ENCODE measurements at places on chromosomes 7 and 10.

DNA sequence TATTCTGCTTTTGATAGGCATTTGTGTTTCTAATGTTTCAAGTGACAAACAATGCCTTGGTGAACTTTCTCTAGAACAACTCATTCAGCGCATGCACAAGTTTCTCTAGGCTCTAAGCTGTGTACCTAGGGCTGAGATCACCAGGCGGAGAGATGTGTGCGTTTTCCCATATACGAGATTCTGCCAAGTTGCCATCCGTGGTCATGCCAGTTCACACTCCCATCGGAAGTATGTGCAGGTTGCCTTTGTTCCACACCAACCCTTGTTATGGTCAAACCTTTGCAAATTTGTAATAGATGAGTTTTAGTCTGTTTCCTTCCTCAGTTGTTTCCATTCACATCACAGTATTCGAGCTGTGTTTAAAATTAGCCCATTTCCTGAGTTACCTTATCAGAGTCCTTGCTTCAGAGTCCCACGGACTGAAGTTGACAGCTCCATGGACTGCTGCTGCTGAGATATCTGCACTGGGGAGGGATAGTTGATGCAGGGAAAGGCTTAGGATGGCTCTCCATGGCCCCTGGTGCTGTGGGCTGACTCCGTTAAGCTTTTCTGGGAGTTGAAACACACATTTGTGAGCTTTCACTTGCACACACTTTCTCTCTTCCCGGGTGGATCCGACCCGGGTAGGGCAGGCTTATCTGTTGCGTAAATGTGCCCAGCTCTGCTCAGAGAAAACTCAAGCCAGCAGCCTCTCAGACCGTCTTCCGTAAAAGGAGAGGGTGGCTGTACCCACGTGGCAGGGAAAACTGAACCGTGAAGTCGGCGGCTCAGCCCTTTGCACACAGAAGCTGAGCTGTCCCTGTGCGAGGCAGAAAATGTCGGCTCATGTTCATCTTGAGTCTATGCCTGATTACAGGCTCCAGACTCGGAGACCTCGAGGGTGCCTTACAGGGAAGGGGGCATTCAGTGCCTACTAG lies 49.4 kb downstream of the HK1 start:
- no peak for DNase-seq

DNA sequence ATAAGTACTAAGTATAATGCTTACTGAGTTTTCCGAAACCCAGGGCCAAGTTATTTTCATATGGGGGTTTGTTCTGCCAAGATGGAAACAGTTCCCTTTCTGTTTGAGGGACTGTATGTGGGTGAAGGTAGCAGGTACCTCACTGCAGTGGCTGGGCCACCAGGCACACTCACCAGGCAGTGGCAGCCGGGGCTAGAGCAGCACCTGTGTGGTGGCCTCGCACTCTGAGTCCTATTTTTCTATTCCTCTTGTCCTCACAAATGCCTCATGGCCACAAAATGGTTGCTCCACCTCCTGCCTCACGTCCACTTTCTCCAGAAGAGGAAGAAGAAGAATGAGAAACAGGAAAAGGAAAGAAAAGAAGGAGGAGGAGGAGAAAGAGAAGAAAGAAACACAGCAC lies 167.3 kb upstream of the SHH start:
- no peak for DNase-seq

DNA sequence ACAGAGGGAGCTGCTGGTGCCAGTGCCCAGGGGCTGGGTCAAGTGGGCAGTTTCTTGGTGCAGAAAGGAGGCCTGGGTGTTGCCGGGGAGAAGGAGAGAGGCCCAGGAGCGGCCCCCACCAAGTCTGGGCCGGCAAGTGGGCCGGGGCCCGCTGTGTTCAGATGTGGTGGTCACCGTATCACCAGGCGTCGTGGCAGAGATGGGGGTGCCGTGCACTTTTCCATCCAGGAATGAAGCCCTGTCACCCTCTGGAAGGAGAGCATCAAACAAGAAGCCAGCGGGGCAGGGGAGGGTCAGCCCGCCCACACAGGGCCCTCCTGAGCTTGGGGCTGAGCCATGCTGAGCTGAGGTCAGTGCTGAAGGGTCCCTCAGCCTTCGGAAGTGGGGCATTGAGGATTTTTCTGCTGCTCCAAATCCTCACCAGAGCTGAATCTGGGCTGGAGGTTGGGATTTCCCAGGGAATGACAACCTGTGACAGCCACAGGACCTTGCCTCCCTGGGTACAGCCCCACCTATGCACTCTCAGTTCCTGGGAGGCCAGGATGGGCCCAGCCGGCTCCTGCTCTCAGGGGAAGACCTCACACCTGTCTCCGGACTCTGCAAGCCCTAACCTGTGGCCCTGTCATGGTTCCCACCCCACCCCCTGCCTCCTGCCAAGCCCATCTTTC lies 27.9 kb upstream of the INPP5A start:
- DNase-seq, result no peak

DNA sequence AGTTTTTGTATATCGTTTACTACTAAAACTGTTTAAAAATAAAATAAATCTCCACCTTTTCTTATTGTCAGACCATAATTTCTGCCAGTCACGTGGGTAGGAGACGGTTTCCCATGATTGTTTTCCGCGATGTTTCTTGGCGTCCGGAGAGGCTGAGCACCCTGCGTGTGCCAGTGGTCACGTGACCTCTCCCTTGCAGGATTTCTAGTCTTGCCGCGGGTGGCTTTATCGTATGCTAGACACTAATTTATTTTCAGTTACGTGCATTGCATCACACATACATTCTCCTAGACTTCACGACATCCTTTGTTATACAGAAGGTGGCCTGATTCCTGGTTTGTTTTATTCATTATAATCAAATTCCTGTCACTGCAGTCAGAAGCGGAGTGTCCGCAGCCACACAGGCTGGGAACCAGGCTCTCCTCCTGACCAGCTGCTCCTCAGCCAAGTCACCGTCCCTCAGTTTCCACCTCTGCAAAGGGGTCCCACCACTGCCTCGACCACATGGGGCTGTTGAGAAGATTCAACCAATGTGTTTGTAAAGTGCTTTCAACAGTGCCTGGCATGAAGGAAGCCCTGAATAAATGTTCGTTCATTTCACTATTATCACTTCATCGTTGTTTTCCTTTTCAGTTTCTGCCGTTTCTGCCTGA lies 203.2 kb upstream of the PPP2R2D start:
- no peak for DNase-seq

GRCh38 chr10:71294091-71294561 lies 24.9 kb upstream of the SLC29A3 start:
- no peak for DNase-seq

DNA sequence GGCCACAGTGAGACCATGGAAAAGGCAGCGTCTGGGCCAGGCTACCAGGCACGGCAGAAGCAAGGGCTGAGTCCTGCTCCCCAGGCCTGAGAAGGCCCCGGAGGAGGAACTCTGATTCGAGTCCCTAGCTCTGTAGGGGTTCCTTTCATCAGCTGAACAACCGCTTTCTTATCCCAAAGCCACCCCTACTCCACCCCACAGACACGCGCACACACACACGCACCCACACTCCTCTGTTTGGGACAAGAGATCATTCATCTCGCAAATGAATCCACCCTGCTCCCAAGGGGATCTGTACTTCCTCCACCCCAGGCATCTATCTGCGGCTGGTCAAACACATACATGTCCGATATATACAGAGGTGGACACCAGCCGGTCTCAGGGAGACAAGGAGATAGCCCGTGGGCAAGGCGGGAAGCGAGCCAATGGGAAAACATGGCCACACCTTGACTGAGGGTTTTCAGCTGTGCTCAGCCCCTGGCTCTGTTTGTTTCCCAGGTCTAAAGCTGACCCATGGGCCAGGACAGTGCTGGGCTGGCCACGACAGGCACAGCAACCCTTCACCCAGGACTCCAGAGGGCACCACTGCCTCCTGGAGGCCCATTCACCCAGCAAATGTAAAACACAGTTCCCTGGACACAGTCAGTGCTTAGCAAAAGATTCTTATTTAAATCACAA lies 7.3 kb downstream of the ZCCHC24 start:
- no peak for DNase-seq

DNA sequence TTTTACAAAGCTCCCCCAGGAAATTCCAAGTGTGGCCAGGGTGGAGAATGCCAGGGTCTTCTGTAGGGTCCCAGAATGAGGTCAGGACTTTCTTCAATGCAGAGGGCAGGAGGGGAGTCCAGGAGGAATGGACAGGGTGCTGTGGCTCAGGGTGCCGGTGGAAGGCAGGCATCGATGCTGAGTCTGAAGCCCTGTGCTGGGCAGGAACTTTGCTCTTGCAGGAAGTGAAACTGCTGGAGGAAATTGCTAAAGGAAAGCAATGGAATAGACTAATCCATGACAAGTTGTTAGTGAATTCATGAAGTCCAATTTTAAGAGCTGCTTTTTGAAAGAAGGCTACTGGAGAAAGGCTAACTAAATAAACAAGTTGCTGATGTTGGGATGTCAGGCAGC lies 14.8 kb downstream of the PTPRE start:
- DNase-seq, result no peak

DNA sequence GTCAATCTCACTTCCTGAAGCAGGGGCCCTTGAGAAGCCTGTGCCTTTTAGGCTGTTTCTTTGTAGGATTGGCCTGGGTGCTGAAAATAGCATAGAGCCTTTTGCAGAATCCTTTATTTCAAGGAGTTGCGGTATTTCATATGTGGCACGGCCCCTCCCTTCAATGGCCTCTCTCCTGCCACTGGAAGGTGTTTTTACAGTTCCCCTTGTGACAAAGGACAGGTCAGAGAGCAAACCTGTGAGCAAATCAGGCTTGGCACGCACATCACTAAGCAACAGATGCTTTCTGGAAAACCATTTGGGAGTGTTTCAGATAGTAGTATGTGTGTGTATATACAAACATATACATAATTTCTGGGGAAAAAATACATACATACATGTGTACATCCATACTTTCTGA lies 388.6 kb upstream of the C7orf33 start:
- DNase-seq, result no peak

DNA sequence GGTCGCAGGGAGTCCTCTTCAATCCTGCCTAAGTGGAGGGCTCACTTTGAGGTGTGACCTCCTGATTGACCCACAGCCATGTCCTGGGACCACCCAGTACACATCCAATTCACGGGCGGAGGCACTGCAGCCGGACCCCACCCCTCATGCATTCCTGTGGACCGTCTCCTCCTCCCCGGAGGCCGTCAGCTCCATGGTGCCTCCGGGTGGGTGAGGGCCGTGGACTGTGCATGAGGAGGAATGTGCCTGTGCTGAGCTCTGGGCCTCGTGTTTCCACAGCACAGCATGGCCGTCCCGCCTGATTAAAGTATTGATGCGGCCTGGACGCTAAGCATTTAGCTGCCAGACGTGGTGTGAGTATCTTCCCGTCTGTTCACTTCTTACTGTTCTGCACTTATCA lies 52.8 kb downstream of the CFAP46 start:
- no peak for DNase-seq

DNA sequence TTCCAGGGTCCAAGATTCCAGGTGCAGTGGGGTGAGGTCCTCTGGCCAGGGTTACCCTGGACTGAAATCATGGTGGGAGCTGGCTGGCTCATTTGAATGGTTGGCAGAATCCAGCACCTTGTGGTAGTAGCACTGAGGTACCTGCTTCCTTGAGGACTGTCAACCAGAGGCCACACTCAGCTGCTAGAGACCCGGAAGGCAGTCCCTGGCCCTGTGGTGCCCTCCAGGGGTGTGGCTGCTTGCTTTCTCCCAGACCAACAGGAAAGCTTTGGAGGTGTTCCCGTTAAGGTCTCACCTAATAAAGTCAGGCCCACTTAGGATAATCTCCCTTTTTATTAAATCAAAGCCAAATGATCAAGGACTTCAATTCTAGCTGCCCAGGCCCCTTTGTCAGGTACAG lies 107.7 kb upstream of the GDF10 start:
- no peak for DNase-seq

GRCh38 chr7:80312139-80312661 lies 177.6 kb downstream of the GNAI1 start:
- DNase-seq, result no peak

DNA sequence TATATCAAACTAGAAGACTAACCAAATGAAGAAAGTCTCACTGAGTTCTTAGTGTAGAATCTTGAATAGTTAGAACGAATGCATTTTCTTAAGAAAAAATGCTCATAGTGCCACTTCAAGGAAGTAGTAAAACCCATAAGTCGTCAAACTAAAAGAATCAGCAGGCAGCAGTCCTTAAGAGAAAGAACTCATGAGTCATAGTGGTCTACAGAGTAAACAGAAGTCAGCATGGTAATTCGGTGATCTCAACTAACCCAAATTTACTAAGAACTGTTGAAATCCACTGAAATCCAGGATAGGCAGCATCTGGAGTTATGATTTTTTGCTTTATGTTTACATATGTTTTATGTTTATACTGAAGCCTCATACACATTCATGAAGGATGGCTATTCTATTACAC lies 256.2 kb downstream of the LHFPL3 start:
- no peak for DNase-seq

GRCh38 chr10:29243750-29244149 lies 45.1 kb upstream of the LYZL1 start:
- DNase-seq, result no peak

- DNase-seq, result no peak
Measured at GRCh38 chr7:37045681-37046179, 321.4 kb upstream of the AOAH start.

GRCh38 chr10:86956195-86956847 lies 1.1 kb downstream of the MMRN2 start:
- no peak for DNase-seq

GRCh38 chr7:22786290-22786932 lies 36.2 kb downstream of the TOMM7 start:
- no peak for DNase-seq

GRCh38 chr10:31456468-31456867 lies 137.5 kb downstream of the ZEB1 start:
- DNase-seq, result no peak

GRCh38 chr10:16030562-16030961 lies 170.3 kb upstream of the MINDY3 start:
- no peak for DNase-seq

GRCh38 chr7:66952343-66953043 lies 31.5 kb downstream of the TMEM248 start:
- no peak for DNase-seq

GRCh38 chr10:103284170-103284569 lies 7.2 kb downstream of the INA start:
- no peak for DNase-seq

DNA sequence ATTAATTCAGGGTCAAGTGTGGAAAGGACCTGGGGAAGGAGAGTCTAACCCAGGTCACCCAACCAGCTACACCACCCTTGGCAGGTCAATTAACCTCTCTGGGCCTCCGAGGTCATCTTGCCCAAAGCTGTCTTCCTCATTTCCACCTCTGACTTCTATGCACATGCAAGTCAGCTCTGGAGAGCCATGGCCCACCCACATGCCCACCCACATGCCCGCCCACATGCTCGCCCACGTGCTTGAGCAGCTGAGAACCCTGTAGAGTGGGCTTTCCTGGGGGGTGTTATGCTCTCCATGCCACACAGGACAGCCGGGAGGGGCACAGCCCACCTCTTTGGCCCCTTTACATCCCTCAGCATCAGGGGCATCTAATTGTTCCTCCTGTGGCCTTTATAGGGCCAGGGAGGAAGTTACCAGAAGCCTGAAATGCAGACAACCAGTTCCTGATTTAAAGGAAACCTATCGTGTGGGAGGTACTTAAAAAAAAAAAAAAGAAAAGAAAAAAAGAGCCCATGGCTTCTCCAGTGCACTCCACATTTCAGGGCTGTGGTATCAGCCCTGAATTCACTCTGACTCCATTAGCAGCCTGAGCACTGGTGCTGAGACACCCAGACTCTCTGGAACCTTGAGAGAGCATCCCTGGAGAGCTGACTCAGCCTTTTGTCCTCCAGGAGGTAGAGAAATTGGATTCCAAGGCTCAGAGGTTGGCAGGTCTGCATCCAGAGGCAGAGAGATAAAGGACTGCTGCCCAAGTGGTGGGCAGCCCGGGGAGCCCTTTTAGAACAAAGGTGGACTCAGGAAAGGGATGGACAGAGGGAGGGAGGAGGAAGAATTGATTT lies 176.2 kb upstream of the ZMIZ1 start:
- no peak for DNase-seq
